Renal cortex interstitium (tissue), 15 donors: ENCODE measurements at places on chromosomes 7 and 10. TPM values are rescaled to one million over a fixed set of nuclear protein-coding genes. Genes with fewer than 3 reads are reported as not detected.

Gene FAM131B
- polyA plus RNA-seq, result 2.6 TPM

Gene SPACDR
- polyA plus RNA-seq, result 1.4 TPM

Gene STEAP4
- 0.28 TPM for polyA plus RNA-seq

Gene IFIT2
- 8.8 TPM for polyA plus RNA-seq

Gene OR6V1
- polyA plus RNA-seq, result not detected

Gene ACTL6B
- polyA plus RNA-seq, result not detected

Gene OR2A42
- 1.2 TPM for polyA plus RNA-seq

Gene GFRA1
- 30.2 TPM for polyA plus RNA-seq

Gene RNF133
- 0.34 TPM for polyA plus RNA-seq

Gene LIPJ
- polyA plus RNA-seq, result 0.38 TPM

Gene ARHGEF5
- 28.0 TPM for polyA plus RNA-seq

Gene CEP55
- 12.2 TPM for polyA plus RNA-seq

Gene PIP
- not detected for polyA plus RNA-seq

Gene FXYD4
- 5.5 TPM for polyA plus RNA-seq

Gene CYP2C8
- polyA plus RNA-seq, result 5.7 TPM

Gene OR2A5
- polyA plus RNA-seq, result not detected

Gene GARIN1A
- 2.4 TPM for polyA plus RNA-seq

Gene CCDC71L
- polyA plus RNA-seq, result 8.6 TPM

Gene KDM7A
- 12.6 TPM for polyA plus RNA-seq

Gene RAB18
- 109 TPM for polyA plus RNA-seq

Gene CALCR
- polyA plus RNA-seq, result 0.79 TPM

Gene CABCOCO1
- polyA plus RNA-seq, result 2.6 TPM

Gene ABCC2
- polyA plus RNA-seq, result 10.3 TPM

Gene LSM5
- polyA plus RNA-seq, result 99.6 TPM

Gene DIP2C
- polyA plus RNA-seq, result 20.7 TPM

Gene CALD1
- 274 TPM for polyA plus RNA-seq

Gene STEAP1
- polyA plus RNA-seq, result 14.0 TPM

Gene IKZF1
- polyA plus RNA-seq, result 1.1 TPM

Gene PTF1A
- not detected for polyA plus RNA-seq

Gene EGFR
- polyA plus RNA-seq, result 29.9 TPM

Gene PHKG1
- 0.90 TPM for polyA plus RNA-seq

Gene ADCYAP1R1
- polyA plus RNA-seq, result 1.5 TPM

Gene ANKRD26
- 13.6 TPM for polyA plus RNA-seq

Gene ZNF722
- polyA plus RNA-seq, result not detected

Gene SPDYE2
- polyA plus RNA-seq, result 5.6 TPM

Gene PDSS1
- polyA plus RNA-seq, result 13.7 TPM

Gene SGPL1
- polyA plus RNA-seq, result 66.2 TPM

Gene PAPSS2
- 44.7 TPM for polyA plus RNA-seq

Gene ARID5B
- polyA plus RNA-seq, result 70.4 TPM

Gene SLC18A3
- polyA plus RNA-seq, result not detected

Gene CPVL
- polyA plus RNA-seq, result 51.6 TPM

Gene CDH23
- polyA plus RNA-seq, result 0.78 TPM
